ENCODE measurements at places on chromosomes 16 and 17.

DNA sequence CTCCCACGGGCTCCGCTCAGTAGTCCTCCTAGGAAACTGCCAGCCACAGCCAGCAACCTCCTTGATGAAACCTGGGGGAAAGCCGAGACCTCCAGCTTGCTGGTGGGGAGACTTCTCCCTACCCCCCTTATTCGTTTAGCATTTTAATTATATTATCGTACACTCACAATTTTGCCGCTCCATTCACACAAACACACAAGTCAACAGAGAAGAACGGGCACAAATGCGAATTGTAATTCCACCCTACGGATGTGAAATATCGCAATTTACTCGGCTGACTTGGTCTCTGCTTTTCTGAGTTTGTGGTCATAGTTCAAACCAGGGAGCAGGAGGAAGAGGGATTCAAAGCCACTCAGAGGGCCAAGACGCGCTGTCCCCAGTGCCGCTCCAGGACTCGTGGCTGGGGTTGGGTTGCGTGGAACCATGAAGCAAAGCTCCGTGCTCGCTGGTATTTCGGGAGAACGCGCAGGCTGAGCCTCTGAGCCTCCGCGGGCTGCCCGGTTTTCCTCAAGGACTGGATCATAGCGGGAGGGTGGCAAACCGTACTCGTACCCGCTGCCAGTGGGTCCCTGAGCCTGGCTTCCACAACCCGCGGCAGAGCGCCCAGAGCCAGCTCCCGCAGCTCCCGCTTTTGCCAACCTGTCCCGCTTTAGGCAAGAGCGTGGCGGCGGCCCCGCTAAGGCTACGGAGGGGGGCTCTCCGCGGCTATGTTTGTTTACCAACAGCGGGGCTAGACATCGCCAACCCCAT lies 2.0 kb downstream of the LHX1 start:
- no peak for DNase-seq

- DNase-seq = no peak
Measured at GRCh38 chr16:14003074-14003570, 68.0 kb upstream of the MRTFB start.

DNA sequence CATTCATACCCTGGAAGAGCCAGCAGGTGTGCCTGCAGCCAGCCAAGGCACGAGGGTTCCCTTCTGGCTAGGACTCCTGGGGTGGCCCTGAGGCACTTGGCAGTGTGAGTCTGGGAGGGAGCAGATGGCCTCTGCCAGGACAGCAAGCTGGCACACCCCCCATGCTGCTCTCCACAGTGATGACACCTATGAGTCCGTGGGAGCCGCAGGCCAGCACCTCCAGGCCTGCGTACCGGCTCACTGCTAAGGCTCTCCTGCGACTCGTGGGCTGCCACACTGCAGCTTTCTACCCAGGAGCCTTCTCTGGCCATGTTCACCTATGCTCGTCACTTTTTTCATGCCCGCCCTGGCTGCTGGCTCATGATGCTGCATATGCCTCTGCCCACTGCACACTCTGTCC lies 68.1 kb downstream of the NDEL1 start:
- no peak for DNase-seq

- no peak for DNase-seq
Measured at GRCh38 chr16:8358937-8359336, 231.4 kb downstream of the TMEM114 start.

- no peak for DNase-seq
Measured at GRCh38 chr16:57944970-57945739, 25.8 kb downstream of the CNGB1 start.

- no peak for DNase-seq
Measured at GRCh38 chr17:8255499-8255898, 6.4 kb downstream of the PFAS start.

GRCh38 chr17:8455665-8456209 lies 20.1 kb downstream of the NDEL1 start:
- no peak for DNase-seq
